ENCODE measurements at places on chromosomes 2 and 18.

DNA sequence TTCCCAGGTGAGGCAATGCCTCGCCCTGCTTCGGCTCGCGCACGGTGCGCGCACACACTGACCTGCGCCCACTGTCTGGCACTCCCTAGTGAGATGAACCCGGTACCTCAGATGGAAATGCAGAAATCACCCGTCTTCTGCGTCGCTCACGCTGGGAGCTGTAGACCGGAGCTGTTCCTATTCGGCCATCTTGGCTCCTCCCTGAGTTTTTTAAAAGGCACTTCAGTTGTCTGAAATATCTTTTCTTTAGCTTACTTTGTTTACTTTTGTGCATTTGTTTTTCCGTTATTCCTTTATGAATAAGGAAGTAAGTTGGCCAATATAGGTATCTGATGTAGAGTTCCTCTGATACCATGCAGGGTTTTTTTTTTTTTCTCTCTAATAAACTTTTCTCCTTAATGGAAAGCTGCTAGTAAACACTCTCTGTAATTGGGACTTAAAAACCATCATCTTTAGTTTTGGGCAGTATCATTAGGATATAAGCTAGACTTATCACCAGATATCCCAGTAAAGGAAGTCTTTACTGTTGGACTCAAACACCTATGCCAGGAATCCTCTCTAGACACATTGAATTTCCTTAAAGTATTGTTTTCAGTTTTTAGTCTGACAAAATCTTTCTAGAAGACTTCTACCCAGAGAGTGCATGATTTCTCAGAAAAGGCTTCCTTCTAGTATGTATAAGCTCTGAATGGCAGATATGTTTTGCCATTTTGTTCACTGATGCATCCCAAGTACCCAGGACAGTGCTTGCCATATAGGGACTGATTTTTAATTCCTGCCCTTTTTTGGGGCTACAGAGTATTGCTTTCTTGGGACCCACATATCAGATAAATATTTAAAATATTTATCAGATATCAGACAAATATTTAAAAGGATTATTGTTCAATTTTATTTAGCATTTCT is 35.8 kb upstream of the DYSF start:
- DNase-seq = no peak

- DNase-seq = no peak
These were observed 180.2 kb downstream of the THADA start for GRCh38 chr2:43415592-43415991.

- DNase-seq = no peak
These were observed 105.6 kb downstream of the CSRNP3 start for GRCh38 chr2:165575044-165575615.

DNA sequence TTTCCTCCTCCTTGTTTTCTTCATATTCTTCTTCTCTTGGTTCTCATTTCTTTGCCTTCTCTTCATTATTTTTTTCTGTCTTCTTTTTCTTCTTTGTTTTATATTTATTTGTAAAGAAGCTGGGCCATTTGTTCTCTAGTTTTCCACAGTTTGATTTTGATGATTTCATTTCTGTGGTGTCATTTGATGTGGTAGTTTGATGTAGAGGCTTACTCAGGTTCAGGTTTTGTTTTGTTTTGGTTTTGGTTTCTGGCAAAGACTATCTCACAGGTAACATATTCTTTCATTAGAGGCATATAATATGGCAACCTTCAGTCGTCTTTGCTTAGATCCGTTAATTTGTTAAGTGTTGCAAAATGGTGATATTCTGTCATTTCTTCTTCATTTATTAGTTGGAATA is 75.3 kb downstream of the BABAM2 start:
- DNase-seq = no peak

DNA sequence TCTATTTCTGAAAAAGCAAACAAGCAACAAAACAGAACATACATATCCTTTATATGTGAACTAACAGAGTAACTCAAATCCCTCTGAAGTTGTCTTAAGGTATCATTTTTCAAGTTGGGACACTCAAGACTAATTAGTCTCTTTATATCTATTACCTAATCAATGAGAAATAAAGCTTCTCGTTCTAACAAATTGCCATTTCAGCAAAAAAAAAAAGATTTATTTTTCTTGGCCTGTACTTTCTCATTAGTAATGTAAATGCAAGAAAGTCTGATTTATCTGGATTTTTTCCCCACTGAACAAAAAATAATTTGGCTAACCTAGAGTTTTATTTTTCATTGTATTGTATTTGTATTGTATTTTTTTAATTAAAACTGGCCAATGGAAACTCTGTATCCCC is 176.1 kb upstream of the NOL4 start:
- no peak for DNase-seq

DNA sequence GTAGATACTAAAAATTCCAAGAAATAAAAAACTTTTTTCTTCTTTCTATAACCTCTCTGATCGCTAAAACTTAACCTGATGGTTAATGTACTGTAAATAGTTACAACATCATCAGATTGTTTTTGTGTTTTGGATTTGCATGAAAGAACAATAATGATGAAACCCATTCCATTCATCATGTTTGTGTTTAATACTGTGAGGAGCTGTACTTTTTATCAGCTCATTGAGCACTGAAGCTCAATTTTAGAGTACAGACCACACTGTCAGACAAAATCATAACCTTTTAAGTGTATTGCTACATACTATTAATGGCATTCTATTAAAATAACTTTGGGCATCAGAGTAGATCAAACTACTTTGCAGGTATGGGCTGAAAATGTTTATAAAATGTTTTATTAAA is 14.8 kb upstream of the BBS5 start:
- no peak for DNase-seq

DNA sequence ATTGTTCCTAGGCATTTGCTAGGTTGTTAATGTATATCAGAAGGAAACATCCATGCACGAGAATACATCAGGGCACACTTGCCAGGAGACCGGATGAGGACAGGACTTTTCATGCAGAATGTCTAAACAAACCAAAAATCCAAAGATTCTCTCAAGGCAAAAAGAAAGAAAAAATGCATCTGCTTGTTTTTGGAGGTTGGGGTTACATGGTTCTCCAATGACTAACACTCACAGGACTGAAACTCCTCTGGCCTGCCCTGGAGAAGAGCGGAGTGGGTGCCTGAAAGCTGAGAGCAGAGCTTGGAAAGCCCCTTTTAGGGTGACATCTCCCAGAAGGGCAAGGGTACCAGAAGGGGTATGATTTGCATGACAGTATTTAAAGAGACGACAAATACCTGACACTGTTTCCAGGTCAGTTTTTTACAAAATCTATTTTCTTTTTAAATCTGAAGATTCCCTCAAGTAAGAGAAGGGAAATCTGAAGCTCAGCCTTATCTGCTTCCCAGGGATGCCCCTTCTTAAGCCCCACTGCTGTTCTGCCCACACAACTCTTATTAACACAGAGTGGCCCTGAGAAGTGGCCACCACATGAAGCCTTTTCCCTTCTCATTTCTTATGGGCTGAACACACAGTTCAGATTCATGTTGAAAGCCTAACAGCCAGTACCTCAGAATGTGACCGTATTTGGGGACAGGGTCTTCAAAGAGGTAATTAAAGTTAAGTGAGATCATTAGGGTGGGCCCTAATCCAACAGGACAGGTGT is 216.4 kb downstream of the STK39 start:
- no peak for DNase-seq

GRCh38 chr2:160223560-160223959 is 23.5 kb upstream of the ITGB6 start:
- DNase-seq = no peak

GRCh38 chr2:170685591-170685990 is 29.5 kb upstream of the SP5 start:
- no peak for DNase-seq

DNA sequence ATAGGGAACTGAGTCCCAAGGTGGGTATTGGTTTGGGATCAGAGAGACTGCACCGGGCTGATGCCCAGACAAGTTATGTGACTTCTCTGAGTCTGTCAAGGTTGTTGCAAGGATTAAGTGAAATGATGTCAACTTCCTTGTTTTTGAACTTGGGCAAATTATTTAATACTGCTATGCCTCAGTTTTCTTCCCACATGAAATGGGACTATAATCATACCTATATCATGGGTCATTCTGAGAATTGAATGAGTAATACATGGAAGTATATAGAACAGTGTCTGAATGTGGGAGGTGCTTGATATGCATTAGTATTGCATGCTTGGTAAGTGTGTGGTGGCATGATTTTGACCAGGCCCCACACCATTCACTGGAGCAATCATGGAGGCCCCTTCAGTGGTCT is 99.0 kb downstream of the PRKCE start:
- DNase-seq = no peak

DNA sequence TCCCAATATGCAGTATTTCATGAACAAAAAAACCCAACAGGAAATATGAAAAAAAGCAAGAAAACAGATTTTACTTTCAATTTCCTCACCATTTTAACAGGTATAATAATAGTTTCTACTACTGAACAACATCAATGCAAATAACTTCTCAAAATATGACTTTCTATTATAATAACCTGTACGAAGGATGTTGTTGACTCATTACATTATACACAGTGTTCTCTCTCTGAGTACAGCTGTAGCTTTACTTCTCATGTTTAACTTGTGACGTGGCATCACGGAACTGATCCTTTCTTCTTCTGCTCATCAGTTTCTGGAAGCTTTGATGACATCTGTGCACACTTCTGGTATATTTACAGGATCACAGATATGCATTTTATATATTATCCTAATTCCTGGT is 40.0 kb downstream of the FAM228A start:
- DNase-seq = peak; percentile 71

DNA sequence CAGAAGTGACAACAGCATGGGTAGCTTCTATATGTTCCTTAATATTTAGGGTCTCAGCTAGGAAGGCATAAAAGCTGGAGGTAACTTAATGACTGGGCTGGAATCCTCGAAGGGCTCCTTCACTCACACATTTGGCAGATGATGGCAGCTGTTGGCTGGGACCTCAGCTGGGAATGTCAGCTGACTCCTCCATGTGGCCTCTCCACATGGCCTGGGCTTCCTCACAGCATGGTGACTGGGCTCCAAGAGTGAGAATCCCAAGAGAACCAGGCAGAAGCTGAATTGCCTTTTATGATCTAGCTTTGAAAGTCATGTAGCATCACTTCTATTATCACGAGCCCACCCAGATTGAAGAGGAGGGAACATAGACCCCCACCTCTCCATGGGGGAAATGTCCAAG is 54.9 kb downstream of the TET3 start:
- DNase-seq = no peak

GRCh38 chr18:72742002-72742401 is 125.8 kb downstream of the NETO1 start:
- no peak for DNase-seq

GRCh38 chr2:236512902-236513435 is 56.7 kb upstream of the ACKR3 start:
- peak; percentile 48 for DNase-seq

GRCh38 chr2:213279971-213280370 is 4.3 kb upstream of the SPAG16 start:
- DNase-seq = no peak

GRCh38 chr2:100425107-100425506 is 7.6 kb upstream of the CHST10 start:
- no peak for DNase-seq

GRCh38 chr2:174605687-174606086 is 8.1 kb upstream of the WIPF1 start:
- no peak for DNase-seq

DNA sequence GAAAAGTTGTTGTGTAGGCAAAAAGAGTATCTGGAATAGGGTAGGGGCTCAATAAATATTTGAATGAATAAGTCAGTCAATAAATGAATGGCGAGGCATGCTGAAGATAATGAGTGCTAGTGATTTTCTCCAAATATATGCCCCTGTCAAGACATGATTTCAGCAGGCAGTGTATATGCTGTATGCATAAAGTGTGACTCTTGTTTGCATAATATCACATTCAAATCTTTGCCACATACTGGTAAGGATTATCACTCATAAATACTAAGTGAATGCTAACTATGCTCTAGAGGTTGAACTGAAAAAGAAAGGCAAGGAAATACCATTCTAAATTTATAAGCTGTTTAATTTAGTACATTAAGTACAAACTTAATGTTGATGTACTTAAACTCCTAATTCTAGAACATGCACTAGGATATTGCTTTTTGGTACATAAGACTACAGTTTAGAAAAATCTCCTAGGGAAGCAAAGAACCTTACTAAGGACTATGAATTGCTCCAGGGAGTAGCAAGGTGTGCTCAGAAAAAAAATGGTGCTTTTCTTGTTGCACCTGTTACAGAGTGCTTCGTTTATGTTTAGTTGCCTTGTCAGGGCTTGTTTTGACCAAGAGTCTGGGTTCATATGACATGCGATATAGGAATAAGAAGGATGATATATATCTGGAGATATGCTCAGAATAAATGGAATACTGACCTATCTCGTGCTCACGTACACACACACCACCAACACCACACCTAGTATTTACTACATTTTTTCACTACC is 224.0 kb upstream of the TANK start:
- DNase-seq = no peak

- DNase-seq = peak; percentile 49
These were observed 56.0 kb downstream of the PIK3C3 start for GRCh38 chr18:42011053-42011452.

DNA sequence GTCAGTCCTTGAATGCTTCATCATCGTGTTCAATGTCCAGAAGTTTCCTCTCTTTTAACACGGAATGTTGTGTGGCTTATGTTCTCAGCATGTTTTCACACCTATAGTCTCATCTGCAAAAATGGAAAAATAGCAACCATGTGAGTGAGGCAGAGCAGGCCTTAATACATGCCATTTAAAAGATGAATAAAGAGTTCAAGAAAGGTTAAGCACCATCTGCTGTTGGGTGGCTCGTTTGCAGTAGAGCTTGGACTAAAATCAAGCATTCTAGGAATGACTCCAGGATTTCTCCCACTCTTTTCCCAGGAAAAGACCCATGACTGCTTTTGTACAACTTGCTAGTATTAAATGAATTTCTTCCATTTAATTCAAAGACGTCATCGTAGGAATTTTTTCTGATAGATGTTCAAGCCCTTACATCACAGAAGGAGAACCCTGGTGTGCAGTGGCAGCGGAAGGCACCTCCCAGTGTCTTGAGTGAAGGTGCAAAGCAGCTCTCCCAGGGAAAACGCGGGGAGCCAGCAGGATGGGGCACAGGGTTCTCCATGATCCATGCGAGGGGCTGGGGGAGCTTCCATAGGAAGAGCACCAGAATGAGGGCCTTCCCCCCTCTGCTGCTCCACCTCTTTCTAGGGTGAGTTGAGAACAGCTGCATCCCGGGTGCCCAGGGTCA is 9.6 kb downstream of the DCDC2C start:
- no peak for DNase-seq

GRCh38 chr2:178403671-178404306 is 47.2 kb downstream of the PRKRA start:
- no peak for DNase-seq

GRCh38 chr2:233061591-233062450 is 1.7 kb downstream of the INPP5D start:
- DNase-seq = peak; percentile 68

GRCh38 chr2:206232287-206233035 is 42.0 kb upstream of the ZDBF2 start:
- DNase-seq = no peak

- DNase-seq = no peak
These were observed 7.9 kb downstream of the LIPG start for GRCh38 chr18:49569724-49570123.

DNA sequence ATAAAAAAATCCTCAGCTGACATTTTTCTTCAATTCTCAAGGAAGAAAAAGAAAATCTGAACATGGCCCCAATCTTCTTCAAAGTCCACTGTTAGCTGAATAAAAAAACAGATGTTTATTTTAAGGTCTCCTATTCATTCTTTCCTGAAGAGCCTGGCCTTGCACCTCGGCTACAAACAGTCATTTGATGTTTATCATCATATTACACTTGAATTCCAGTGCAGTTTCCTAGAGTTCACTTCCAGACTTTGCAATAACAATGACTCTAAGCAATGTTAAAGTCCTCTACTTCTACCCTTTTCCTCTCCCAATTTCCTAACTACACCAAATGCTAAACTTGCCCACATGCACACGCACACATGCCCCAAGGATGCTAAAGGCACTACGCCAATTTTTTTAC is 70.1 kb downstream of the NOL10 start:
- no peak for DNase-seq

All from GM06990 (cell line).